ENCODE measurements at places on chromosomes 2 and 18.

DNA sequence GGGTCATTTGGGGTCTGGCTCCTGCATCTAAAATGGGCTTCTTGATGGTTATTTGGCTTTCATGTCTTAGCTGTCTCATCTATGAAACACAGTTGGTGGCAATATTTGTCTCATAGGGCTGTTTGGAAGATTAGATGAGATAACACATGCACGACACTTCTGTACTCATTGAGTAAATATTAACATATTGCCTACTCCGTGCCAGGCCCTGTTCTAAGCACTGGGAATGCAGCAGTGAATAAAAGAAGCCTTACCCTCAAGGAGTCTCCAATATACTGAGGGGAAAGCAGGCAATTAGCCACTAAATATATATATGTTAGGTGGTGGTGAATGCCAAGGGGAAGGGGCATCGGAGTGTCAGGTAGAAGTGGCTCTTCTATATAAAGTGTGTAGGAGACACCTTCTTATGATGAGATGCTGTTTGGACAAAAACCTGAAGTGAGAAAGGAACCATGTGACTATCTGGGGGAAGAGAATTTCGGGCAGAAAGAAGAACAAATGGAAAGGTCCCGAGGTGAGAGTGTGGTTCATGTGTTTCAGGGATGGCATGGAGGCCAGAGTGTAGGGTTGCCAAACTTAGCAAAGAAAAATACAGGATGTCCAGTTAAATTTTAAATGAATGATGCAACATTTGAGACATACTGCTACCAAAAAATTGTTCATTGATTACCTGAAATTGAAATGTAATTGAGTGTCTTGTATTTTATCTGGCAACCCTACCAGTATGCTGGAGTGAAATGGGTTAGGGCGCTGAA lies 11.8 kb downstream of the SLC3A1 start:
- DNase-seq: no peak

- no peak for DNase-seq
These were observed 113.6 kb upstream of the MAP3K20 start for GRCh38 chr2:172962082-172962481.

DNA sequence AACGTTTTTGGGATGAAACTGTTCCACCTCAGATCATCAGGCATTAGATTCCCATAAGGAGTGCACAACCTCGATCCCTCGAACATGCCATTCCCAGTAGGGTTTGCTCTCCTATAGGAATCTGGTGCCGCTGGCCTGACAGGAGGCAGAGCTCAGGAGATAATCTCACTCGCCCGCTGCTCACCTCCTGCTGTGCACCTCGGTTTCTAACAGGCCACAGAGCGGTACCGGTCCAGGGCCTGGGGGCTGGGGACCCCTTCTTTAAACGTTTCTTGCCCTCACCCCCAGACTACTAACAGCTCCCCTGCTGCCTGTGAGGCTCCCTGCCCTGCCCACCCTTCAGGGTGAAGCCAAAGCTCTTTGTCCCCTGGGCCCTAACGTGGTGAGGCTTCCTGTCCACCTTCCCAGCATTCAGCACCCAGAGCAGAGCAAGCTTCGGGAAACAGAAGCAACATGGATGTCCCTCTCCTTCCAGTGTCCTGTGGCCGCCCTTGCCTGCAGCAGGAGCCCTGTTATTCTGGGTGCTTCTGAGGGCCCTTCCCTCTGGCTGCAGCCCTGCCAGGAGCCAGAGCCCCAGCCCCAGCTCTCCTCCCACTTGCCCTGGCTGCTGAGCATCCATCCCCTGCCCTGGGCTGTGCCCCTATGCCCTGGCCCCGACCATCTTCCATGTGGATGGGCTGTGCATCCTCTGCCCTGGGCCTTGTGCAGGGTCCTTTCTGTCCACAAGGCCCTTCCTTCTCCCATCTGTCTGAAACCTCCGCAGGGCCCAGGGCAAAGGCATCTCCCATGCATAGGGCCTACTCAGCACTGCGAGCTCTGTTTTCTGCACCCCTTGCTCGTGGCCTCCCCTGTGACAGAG lies 140.1 kb downstream of the MBP start:
- DNase-seq: no peak

DNA sequence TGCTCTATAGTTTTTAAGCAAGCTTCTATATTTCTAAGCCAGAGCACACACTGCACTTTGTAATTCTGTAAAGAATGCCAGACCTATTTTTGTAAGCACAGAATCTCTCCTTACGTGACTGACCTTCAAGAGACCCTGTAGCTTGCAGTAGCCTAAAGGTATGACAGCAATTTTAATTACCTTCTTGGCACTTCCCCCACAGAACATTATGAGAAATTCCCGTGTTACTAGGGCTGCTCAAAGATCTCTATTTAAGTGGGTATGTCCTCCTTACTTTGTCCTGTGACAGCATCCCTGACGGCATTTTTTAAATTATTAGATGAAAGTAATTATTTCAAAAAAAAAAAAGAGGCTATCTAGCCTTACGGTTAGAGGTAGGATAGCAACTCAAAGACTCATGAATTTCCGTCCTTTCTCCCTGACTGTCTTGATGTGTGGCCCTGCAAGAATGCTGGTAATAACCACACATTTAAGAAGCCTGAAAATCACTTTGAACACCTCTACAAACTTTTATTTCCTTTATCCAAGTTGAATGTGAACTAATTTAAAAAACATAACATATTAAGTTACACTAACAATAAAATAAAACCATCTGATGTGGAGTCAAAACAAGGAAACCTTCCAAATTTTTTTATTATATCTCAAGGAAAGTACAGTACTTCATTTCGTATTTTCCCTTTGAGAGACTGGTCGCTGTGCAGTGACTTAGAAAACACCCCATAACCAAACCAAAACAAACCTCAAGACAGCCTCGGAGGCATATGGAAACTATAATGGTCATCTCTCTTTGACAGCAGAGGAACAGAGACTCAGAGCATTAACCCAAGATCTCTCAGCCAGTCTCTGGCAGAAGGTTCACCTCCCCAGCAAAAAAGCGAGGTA lies 54.9 kb downstream of the THUMPD2 start:
- no peak for DNase-seq

DNA sequence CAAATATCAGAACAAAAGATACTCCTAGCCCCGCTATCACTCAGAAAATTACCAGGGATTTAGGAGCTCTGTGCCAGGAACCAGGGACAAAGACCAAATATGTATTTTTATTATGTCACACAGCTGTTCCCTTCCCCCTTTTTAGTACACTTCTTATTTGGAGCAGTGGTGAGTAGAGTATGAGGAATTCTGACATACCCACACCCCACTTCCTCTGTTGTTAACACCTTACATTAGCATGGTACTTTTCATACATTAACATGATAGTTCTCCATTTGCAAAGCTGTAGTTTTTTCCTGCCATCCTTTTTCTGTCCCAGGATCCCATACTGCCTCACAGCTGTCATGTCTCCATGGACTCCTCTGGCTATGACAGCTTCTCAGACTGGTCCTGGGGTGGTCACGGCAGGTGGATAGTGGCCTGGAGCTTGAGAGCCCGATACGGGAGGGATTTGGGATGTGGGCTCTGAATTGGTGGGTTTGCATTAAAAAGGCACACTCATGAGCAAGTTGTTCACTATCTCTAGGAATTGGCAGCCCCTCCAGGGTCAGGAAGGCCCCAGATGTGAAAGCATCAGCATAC lies 100.2 kb downstream of the SH3RF3 start:
- DNase-seq: no peak

GRCh38 chr2:70090706-70091334 lies 3.5 kb downstream of the PCBP1 start:
- DNase-seq: no peak

- no peak for DNase-seq
These were observed 298.3 kb downstream of the KCNS3 start for GRCh38 chr2:18176679-18177215.

GRCh38 chr18:63850020-63850419 lies 37.5 kb upstream of the SERPINB2 start:
- DNase-seq: no peak

DNA sequence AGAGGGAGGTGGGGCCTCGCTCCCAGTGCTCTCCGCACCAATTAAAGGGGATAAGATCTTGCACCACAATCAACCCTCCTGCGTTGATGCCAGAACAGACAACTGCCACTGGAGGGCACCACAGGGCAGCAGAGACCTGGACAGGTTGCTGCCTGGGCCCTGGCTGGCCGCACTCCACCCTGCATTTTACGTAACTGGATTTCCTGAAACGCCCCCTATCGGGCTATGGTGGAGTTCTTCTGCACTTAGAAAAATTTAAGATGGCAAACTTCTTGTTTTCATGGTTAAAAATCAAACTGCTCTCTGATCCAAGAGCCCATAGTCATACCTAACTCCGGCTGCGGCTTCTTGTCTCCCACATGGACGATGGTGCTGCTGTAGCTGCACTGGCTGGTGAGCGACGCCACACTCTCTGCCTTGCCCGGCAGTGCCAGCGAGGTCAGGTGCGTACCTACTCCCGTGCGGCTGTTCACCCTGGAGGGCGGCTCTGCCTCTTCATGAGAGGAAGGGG lies 16.8 kb upstream of the HES6 start:
- peak; percentile 57 for DNase-seq

DNA sequence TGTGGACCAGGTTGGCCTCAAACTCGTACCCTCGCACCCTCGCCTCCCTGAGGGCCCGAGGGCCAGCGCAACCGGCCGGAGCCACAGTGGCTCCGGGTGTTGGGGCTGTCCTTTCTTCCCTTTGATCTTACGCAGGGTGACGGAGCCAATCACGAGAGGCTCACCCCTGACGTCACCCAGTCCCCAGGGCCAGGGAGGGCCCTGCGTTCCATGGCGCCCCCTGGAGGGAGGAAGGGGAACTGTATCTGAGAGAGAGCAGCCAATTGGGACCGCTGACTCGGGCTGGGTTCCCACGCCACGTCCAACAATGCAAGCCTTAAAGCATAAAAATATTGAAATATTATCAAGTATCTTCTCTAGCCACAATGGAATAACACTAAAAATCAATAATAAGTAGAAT lies 432.8 kb upstream of the LRRTM4 start:
- no peak for DNase-seq
